ENCODE measurements at places on chromosomes 1 and 21.

DNA sequence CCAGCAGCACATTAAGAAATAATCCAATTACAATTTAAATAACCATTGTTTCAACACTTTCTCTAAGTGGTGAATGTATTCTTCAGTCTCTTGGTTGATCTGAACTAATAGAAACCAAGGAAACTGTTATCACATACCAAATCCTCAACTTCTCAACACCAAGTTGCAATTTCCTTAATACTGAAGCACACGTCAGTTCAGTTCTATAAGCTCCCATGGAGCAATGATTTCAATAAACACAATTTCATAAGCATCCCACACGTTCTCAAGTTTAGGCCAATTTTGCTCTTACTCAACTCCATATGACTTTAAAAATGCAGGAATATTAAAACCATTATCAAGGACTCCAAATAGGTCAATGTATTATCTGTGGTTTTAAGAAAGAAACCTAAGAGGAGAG is 5.8 kb upstream of the ERG start:
- DNase-seq: no peak
- H3K27me3 ChIP-seq: peaks cover 3% of the 10 kb centered on the region
- no peak overlapping the region for H3K4me3 ChIP-seq
- H3K36me3 ChIP-seq: no peaks in the 10 kb centered on the region

DNA sequence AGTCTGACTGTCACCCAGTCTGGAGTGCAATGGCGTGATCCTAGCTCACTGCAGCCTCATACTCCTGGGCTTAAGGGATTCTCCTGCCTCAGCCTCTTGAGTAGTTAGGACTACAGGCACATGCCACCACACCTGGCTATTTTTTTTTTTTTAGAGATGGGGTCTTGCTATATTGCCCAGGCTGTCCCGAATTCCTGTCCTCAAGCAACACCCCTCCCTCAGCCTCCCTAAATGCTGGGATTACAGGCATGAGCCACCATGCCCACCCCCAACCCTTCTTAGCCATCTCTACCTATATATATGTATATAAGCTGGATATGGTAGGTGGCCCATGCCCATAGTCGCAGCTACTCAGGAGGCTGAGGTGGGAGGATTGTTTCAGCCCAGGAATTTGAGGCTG is 13.4 kb upstream of the SLC25A44 start:
- H3K27ac ChIP-seq: no peak overlapping the region
- no peak overlapping the region for H3K4me3 ChIP-seq
- H3K4me1 ChIP-seq: peaks cover 9% of the 10 kb centered on the region

DNA sequence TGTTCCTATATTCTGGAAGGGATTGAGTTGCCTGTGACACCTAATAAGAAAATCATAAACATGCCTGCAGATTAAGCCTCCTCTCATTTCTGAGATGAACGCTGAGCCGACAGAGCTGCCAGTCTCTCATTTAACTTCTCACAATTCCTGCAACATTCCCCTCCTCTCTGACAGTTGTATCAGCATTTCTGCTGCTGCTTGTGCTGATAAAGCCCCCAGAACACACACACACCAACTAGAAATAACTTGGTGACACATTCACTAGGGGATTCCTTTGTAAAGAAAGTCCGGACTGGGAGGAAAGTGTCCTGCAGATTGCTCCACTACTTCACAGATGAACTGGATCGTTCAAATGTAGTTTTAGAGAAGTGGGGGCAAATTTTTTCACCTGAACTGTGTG is 437.3 kb downstream of the PLA2G4A start:
- H3K4me3 ChIP-seq: no peak overlapping the region
- H3K4me1 ChIP-seq: no peaks in the 10 kb centered on the region
- no peaks in the 10 kb centered on the region for H3K27me3 ChIP-seq
- H3K36me3 ChIP-seq: no peaks in the 10 kb centered on the region

DNA sequence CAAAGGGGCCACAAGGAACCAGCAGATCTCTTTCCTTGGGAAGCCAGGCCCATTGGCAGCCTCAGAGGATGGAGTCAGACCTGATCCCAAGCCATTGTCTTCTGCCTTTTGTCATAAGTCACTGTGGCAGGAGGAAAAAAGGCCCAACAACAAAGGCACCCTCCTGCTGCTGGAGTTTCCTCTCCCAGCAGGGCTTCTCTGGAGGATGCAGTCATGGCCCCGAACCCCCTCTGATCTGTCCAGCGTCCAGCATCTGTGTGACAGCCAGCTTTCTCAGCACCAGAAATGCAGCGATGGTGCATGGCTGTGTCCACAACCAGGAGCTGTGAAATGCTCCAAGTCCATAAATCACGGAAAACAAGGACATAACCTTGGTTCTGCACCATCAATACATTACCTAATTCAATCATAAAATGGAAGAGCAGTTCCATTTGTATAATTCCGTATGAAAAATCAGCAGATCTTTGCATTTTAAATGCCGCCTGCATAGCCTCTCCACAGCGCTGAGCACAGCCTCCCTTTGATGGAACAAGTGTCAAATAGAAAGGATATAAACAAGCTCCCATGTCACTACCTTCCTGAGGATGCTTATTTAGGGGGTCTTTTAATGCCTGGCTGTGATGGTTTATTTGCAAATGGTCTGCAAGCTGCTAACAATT is 30.6 kb downstream of the AJAP1 start:
- no peak for DNase-seq
- H3K36me3 ChIP-seq: no peaks in the 10 kb centered on the region
- no peak overlapping the region for H3K4me3 ChIP-seq
- peaks cover 3% of the 10 kb centered on the region for H3K4me1 ChIP-seq
- H3K27ac ChIP-seq: no peak overlapping the region
- H3K27me3 ChIP-seq: peaks cover 4% of the 10 kb centered on the region

GRCh38 chr1:61227857-61228550 is 145.6 kb downstream of the NFIA start:
- no peak overlapping the region for H3K4me3 ChIP-seq
- no peaks in the 10 kb centered on the region for H3K4me1 ChIP-seq
- no peak for DNase-seq
- no peaks in the 10 kb centered on the region for H3K27me3 ChIP-seq
- H3K36me3 ChIP-seq: no peaks in the 10 kb centered on the region
- no peak overlapping the region for H3K27ac ChIP-seq

GRCh38 chr1:54996869-54997710 is 1.6 kb upstream of the BSND start:
- H3K36me3 ChIP-seq: no peaks in the 10 kb centered on the region
- H3K27me3 ChIP-seq: peaks cover 21% of the 10 kb centered on the region
- no peak for DNase-seq
- H3K4me1 ChIP-seq: peaks cover 32% of the 10 kb centered on the region
- H3K27ac ChIP-seq: no peak overlapping the region

DNA sequence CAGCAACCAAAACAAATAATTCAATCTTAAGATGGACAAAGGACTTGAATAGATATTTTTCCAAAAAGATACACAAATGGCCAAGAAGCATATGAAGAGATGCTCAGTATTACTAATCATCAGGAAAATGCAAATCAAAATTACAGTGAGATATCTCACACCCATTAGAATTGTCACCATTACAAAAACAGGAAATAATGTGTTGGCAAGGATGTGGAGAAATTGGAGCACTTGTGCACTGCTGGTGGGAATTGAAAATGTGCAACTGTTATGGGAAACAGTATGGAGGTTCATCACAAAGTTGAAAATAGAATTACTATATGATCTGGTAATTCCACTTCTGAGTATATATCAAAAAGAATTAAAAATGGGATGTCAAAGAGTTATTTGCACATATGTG is 83.2 kb downstream of the SH3GLB1 start:
- H3K4me3 ChIP-seq: no peak overlapping the region
- no peak for DNase-seq
